Stomach (tissue), 19 donors: ENCODE measurements at places on chromosomes 4 and X. TPM values are rescaled to one million over a fixed set of nuclear protein-coding genes. Genes with fewer than 3 reads are reported as not detected.

BRS3 gene
- total RNA-seq: not detected

GRCh38 chrX:18941896-18942295, 42.0 kb downstream of the PHKA2 start:
- DNase-seq: no peak

GRCh38 chr4:74675673-74676279, 118.5 kb downstream of the BTC start:
- DNase-seq: no peak

GRCh38 chrX:39692796-39693195, 405.0 kb downstream of the BCOR start:
- no peak for DNase-seq

- no peak for DNase-seq
Measured at GRCh38 chr4:175927121-175927520, 115.1 kb upstream of the GPM6A start.

GRIA3 gene
- total RNA-seq: 4.7 TPM

- no peak for DNase-seq
Measured at GRCh38 chr4:147479376-147479775, 1.5 kb upstream of the EDNRA start.

DNA sequence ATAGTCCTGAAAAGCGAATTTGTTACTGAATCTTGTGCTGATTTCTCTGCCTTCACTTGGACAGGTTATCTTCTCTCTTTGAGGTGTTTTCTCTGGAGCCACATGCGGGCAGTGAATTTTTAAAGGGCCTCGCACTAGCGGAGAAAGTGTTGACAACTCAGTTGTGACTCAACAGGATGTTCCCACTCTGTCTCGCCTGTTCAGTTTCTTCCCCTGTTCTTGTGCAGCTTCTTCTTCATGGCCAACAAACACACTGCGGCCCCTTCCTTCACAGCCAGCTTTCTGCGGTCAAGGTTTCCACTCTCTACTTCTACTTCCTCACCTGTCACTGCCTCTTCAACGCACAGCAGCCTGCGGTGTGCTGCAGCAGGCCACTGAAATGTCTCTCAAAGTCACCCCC, 1.1 kb upstream of the SHROOM4 start:
- no peak for DNase-seq

SYP gene
- 0.89 TPM for total RNA-seq

DNA sequence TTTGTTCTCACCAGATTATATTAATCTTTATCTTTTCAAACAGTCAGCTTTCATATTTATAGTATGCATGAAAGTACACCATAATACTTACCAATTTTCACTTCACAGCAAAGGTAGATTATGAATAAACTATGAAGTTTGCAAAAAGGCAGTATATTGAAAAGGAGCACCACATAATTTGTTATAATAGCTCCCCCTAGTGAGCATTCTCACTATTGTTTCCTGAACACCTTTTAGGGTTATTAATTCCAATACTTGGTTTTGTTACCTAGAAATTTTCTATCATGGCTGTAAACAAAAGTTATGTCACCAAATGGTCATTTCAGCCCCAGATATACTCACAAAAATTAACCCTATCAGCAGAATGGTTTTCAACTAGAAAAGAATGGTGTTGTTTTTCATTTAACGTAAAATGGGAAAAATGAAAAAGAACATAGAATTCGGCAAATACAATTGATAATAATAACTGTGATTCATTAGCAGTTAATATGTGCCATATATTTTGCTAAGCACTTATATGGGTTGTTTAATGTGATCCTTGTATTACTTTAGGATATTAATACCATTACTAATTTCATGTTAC, 30.2 kb upstream of the NKX6-1 start:
- peak; percentile 45 for DNase-seq

- DNase-seq: no peak
Measured at GRCh38 chr4:186669159-186669731, 54.4 kb downstream of the FAT1 start.

DNA sequence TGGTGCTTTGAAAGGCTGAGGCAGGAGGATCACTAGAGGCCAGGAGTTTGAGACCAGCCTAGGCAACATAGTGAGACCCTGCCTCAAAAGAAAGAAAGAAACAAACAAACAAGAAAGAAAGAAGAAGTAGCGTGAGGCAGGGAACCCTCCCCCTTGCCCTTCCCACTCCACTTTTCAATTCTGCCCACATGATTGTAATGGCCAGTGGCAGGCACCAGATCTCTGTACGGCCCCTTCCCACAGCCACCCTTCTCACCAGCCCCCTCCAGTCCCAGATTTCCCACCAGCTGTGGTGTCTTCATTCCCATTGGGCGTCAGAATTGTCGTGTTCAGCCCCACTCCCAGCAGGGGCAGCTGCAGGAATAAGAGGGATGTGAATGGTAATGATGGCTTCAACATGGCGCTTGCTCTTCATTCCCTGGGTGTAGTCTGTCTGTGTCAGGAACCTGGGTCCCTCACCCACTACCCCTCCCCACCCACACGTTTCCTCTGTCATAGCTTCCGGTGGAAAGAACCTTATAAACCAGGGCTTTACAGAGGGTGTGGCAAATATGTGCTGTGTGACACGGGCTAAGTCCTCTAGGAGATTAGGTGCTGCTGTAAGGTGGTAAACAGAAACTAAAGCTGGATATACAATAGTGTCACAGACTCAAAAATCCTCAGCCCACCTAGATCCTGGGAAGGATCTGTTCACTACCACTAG, at the start of gene IL2RG:
Gene IL2RG, minus strand, starts transcription at position 437 of the 703 bp plus-strand sequence. Its CDS starts 38 bp downstream, at position 399.
- DNase-seq: peak; percentile 46

SLC49A3 gene
- total RNA-seq: 2.7 TPM

DNA sequence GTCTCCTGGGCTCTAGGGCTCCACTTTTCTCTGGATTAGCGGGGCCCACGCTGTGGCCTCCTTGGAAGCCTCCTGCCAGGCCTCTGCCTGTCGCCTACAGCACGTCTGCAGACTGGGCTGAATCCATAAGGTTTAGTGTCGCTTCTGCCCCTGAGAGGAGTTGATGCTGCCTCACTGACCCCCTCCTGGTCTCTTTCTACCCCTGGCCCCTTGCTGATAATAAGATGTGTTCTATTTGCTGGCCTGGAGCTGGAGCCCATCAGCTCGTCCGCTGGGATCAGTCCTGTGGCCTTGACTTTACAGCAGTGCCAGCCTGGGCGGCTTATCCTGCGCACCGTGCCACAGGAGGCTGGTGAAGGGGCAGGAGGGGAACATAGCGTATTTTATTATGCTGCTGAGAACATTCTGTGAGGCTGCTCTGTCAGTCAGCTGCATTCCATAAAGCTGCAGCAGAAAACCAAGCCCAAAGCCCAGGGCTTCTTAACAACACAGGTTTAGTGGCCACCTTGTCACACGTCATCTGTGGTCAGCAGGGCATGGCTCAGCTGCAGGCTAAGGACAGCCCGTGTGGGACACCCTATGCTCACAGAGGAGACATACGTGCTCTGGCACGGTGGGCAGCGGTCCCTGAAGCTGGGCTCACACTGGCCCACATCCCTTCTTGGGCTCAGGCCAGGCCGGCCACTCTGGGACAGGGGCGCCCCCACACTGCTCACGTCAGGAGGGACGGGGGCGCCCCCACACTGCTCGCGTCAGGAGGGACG, 29.3 kb upstream of the HGFAC start:
- DNase-seq: no peak

DNA sequence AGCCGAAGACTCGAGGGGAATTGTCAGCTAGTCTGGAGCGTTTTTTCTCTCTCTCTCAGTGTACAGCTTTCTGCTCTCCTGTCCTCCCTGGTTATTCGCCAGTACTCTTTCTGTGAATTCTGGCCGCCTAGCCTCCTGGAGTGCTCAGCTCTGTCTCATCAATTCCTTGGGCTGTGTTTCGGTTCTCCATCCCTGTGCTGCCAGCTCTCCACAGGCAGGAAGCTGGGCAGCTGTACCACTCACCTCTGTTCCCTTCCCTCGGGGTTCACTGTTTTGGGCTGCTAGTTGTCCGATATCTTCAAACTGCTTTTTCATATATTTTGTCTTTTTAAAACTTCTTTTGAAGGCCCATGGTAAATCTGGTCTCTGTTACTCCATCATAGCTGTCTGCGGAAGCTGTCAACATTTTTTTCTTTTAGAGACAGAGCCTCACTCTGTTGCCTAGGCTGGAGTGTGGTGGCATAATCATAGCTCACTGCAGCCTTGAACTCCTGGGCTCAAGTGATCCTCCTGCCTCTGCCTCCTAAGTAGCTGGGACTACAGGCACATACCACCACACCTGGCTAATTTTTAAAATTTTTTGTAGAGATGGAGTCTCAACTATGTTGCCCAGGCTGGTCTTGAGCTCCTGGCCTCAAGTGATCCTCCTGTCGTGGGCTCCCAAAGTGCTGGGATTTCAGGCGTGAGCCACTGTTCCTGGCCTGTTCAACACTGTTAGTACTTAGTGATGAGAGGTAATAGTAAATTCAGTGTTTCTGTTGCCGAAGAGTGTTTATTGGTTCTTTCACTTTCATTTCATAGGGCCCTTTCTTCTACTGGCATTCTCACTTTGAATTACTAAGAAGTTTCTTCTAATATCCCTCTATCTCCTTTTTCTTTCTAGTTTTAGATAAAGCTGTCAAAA, 18.6 kb downstream of the ZCCHC4 start:
- no peak for DNase-seq

SUPT20HL2 gene
- total RNA-seq: not detected
